ENCODE measurements at places on chromosomes 2 and 18. TPM values are rescaled to one million over a fixed set of nuclear protein-coding genes. Genes with fewer than 3 reads are reported as not detected.

The PARD3B gene
- total RNA-seq = 5.1 TPM

The SIGLEC15 gene
- not detected for total RNA-seq

The PJVK gene
- 1.3 TPM for total RNA-seq

The CAVIN2 gene
- total RNA-seq = 10.2 TPM

The RGPD8 gene
- 5.5 TPM for total RNA-seq

The UGT1A6 gene
- total RNA-seq = not detected

The CHST9 gene
- 9.2 TPM for total RNA-seq

The FRZB gene
- total RNA-seq = 0.49 TPM

The CYP27C1 gene
- total RNA-seq = 0.30 TPM

The SLC30A3 gene
- total RNA-seq = 4.4 TPM

The KCNG2 gene
- not detected for total RNA-seq

The VWA3B gene
- total RNA-seq = not detected

The TMEM131 gene
- 29.7 TPM for total RNA-seq

The NMS gene
- not detected for total RNA-seq

The PLCD4 gene
- total RNA-seq = 0.71 TPM

The DPP10 gene
- not detected for total RNA-seq

The PPM1B gene
- total RNA-seq = 41.5 TPM

The UBE2F gene
- total RNA-seq = 46.4 TPM

The C2orf80 gene
- total RNA-seq = not detected

The CHRNG gene
- 36.6 TPM for total RNA-seq

The DYSF gene
- 15.2 TPM for total RNA-seq

The MARCHF4 gene
- not detected for total RNA-seq

The DSC3 gene
- not detected for total RNA-seq

The SP9 gene
- 4.1 TPM for total RNA-seq

The SH3RF3 gene
- 0.30 TPM for total RNA-seq

The ADD2 gene
- total RNA-seq = 0.08 TPM

The GALR1 gene
- total RNA-seq = not detected

The GAL3ST2 gene
- not detected for total RNA-seq

The ARL4C gene
- 12.2 TPM for total RNA-seq

The CDH19 gene
- 21.4 TPM for total RNA-seq

The FBLN7 gene
- not detected for total RNA-seq

The NPHP1 gene
- total RNA-seq = 4.4 TPM

Data from SJCRH30 (cell line).